ENCODE measurements at places on chromosomes 7 and 10.
A peak's percentile ranks its signal among the peaks of the same experiment; 100 is the strongest.

GRCh38 chr7:48101968-48102367 is 12.9 kb downstream of the UPP1 start:
- peak; percentile 49 for DNase-seq

GRCh38 chr10:62727934-62728333 is 76.6 kb upstream of the ADO start:
- DNase-seq = no peak

DNA sequence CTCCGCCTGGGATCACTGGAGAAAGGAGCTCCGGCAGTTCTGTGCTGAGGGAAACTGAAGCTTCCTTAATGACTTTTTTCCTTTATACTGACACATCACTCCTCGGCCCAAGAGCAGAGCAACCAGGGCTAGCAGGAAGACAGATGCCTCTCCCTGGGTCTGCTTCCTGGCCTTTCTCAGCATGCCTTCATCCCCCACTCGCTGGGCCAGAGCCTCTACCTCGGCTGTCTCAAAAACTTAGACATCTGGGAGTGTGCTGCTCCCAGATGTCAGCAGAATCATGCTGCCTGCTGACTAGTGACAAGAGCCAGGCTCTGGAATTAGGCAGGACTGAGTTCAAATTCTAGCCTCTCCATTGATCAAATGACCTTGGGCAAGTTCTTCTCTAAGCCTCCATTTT is 24.4 kb upstream of the LRRC4 start:
- DNase-seq = no peak

- no peak for DNase-seq
Measured at GRCh38 chr10:109981650-109982049, 26.1 kb upstream of the ADD3 start.

GRCh38 chr10:3595736-3596135 is 189.3 kb downstream of the KLF6 start:
- DNase-seq = no peak

DNA sequence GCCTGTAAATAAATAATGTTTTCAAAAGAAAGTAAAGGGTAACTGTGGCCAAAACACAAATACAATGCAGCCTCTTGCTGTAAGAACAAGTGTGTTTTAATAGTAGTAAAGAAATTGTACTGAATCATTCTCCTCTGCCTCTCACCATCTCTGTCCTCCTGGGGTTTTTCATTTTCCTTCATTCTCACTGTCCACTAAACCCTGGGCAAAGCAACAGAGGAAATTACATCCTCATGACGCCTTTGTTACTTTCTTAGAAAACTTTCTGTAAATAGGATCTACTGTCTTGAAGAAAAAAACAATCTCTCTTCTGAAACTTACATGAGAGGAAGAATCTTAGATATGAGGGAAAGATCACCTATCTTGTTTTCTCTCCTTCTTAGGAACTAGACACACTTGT is 54.6 kb downstream of the ASB4 start:
- DNase-seq = no peak

DNA sequence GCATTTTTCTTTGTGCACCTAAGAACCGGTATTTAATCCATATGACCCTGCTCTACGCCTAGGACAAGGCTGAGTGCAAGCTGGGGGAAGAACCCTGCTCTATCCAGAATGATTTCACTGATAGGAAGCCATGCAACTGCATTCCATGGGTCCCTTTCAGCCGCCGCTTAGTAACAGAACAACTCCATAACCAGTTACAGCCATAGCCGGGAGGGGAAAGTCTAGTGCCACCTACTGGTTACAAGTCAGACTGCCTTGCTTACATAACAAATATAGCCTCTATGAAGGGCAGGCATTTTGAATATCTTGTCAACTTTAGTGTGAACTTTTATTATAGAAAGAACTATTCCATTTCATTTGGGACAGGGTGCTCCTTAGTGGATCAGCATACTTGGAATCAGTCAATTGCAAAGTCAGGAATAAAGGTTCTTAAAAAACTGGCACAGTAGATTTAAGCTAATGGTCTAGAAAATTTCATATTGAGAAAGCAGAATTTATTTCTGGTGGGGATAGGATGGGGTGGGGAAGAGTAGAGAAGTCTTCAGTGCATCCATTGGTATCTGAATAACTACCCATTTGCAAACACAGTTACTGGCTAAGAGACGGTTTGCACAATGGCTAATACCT is 521.7 kb downstream of the ADRA2A start:
- DNase-seq = peak; percentile 43

DNA sequence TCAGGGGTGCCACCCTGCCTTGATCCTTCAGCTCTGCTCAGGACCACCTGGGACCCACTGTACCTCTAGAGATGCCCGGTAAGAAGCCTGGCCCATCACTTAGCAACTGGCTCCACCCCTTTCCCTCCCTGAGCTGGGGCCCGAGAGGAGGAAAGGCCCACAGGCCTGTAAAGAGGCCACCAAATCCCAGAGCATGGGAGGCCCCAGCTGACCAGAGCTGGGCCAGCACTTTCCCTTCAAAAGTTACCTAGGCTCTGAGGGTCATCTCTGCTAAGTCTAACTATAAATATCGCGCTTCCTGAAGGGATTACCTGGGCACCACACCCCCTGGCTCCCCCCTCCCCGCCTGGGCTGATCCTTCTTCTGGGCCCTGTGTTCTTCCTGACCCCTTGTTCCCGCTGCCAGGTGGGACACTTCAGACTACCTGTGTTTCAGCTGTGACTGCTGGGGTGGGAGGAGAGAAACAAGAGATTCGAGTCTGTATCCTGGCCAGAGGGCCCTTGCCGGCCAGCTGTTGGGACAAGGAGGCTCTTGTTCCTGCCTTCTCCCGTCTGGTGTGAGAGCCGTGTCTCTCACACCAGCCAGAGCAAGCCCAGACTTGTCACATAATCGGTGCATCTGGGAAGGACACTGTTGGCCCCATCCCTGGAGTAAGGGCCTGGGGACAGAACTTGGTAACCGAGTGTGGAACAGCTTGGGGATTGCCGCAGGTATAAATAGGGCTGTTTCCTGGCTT is 22.8 kb upstream of the ANKRD2 start:
- DNase-seq = no peak

DNA sequence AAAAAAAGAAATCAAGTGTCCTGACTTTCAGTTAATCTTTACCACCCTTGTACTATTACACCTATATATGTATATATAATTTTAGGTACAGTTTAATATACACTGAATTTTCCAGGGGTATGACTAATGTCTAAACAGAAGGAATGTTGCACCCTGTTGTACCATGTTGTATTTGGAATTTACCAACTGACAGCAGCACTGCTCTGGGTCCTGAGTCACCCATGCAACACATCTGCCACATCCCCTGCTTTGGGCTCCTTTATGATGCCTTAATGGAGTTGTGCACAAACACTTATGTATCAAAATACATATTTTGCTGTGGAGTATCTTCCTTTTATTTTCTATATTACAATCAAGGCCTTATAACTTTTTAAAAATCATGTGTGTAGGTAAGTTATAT is 21.2 kb downstream of the YAE1 start:
- DNase-seq = no peak

- DNase-seq = no peak
Measured at GRCh38 chr10:125152450-125153368, 7.7 kb downstream of the CTBP2 start.

- DNase-seq = no peak
Measured at GRCh38 chr10:101007915-101008822, 8.6 kb downstream of the LZTS2 start.

- no peak for DNase-seq
Measured at GRCh38 chr7:45080265-45080957, 8.4 kb downstream of the NACAD start.

DNA sequence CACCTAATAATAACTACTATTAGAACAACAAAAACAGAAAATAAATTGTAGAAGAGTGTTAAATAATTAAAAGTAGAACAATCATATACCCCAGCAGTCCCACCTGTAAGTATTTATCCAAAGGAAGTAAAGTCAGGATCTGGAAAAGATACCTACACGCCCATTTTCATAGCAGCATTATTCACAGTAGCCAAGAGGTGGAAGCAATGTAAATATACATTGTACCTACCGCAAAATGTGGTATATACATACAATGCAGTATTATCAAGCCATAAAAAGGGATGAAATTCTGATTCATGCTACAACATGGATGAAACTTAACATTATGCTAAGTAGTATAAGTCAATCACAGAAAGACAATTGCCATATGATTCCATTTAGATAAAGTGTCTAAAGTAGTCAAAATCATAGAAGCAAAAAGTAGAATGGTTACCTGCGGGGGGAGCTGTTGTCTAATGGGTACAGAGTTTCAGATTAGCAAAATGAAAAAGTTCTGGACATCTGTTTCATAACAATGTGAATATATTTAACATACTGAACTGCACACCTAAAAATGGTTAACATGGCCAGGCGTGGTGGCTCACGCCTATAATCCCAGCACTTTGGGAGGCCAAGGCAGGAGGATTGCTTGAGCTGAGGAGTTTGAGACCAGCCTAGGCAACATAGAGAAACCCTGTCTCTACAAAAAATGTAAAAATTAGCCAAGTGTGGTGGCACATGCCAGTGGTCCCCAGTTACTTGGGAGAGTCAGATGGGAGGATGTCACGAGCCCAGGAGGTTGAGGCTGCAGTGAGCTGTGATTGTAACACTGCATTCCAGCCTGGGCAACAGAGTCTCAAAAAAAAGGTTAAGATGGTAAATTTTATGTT is 6.0 kb upstream of the TMED4 start:
- peak; percentile 52 for DNase-seq

DNA sequence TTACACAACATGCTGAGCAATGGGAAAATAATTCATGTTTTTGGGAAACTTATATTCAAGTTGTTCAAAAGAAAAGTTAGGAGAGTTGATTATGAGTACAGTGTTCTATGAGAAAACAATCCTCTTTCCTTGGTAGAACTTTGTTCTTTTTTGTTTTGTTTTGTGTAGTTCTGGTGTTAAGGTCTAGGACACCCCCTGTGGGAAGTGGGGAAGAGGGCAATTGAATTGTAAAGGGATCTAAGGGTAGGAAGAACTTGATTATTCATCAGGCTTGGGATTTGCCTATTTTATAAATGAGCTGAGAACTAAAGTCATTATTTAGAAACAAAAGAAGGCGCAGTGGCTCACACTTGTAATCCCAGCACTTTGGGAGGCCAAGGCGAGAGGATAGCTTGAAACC is 25.9 kb upstream of the CDK13 start:
- no peak for DNase-seq

Measured in NCI-H2081 (cell line).